Left lung (tissue), 14 donors: ENCODE measurements at places on chromosomes 7 and 10.

- DNase-seq: no peak
Observed at GRCh38 chr7:75991531-75992082, 2.8 kb downstream of the TMEM120A start.

- DNase-seq: no peak
Observed at GRCh38 chr7:138021889-138022288, 20.0 kb upstream of the CREB3L2 start.

DNA sequence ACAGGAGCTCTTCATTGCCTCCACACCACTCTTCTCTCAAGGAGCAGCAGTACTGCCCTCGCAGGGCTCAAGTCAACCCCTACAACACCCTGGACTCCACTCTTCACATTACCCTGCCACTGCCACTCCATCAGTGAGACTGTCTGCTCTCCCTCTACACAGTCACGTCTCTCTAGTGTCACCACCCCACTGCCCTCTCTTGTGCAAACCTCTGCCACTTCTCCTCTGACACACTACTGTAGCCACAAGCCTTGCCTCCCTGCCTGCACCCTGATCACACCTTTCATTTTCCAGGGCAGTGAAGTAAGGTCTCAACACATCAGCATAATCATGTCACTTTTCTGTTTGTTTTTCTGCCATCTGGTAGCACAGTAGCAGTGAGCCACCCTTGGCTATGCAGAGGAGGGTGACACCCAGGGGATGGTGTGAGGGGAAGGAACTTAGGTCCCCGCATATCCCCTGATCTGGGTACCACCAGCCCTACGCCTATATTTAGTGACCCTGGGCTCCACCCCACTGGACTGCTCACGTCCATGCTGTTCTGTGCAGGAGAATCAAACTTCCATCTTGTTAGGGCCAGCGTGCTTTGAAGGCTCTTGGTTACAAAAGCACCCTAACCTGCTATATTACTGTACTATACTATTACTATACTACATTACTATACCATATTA is 1.6 kb downstream of the C10orf143 start:
- no peak for DNase-seq

DNA sequence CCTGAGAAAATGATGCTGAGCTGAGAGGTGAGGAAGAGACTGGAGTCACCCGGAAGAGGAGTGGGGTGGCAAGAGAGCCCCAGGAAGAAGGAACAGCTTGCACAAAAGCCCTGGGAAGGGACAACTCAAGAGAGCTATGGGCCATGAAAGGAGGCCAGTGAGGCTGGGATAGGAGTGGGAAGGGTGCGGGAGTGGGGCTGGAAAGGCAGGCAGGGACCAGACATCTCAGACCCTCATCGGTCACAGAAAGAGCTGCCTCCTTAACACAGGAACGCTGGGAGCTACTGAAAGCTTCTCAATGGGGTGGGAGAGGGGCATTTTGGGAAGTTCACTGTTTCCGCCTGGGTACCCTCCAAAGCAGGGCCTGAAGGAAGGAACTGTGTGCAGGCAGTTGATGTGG is 122.0 kb upstream of the UNC5B start:
- DNase-seq: no peak

DNA sequence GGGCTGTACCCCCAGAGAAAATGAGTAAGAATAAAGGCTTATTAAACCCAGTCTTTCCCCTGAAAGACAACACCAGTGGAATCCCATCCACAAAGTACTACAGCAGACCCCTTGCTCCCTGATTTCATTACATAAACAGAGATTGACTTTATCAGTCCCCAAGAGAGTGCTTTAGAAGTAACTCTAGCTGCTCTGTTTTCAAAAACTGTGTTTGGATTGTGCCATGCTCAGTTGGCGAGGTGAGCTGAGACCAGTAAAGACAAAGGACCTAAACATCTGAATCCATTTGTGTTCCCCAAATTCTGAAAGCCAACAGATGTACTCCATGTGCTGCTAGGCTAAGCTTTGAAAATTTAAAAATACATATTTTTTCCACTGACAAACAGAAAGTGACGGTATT is 127.0 kb downstream of the ATE1 start:
- DNase-seq: no peak

GRCh38 chr10:78578929-78579328 is 489.8 kb upstream of the ZMIZ1 start:
- no peak for DNase-seq

DNA sequence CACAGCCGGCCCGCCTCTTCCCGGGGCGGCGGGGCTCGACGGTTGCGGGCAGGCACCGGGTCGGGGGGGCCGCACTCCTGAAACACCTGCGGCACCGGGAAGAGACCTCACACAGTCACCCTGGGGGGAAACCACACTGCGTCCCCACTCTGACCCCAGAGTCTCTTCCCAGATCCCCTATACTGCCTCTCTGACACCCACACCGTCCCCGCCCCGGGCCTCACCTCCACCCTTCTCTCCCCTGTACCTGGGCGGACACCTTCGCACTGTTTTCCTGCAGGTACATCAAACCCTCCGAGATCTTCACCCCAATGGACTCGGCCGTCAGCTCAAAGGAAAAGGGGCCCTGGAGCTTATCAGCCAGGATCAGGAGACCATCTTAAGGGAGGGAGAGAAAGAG is 3.4 kb upstream of the GAL3ST4 start:
- DNase-seq: no peak

- no peak for DNase-seq
Observed at GRCh38 chr7:74452748-74453321, 871 bp upstream of the GTF2IRD1 start.

GRCh38 chr10:28728366-28728765 is 51.0 kb downstream of the BAMBI start:
- no peak for DNase-seq

GRCh38 chr7:47042669-47043068 is 539.2 kb downstream of the TNS3 start:
- no peak for DNase-seq

DNA sequence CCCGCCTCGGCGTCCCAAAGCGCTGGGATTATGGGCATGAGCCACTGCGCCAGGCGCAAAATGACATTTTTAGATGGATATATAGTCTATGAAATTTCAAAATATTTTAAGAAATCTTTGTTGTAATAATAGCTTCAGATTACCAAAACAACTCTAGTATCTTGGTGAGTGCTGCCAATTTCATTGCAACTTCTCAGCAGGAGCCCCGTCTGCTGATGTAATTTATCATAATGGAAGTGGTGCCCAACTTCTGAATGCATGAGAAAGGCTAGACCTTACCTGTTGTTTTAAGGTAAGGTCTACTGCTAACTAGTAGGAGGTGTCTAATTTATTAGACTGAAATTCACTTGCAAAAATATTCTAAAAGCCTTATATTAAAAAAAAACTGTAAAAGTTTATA is 20.0 kb downstream of the PDSS1 start:
- DNase-seq: no peak

DNA sequence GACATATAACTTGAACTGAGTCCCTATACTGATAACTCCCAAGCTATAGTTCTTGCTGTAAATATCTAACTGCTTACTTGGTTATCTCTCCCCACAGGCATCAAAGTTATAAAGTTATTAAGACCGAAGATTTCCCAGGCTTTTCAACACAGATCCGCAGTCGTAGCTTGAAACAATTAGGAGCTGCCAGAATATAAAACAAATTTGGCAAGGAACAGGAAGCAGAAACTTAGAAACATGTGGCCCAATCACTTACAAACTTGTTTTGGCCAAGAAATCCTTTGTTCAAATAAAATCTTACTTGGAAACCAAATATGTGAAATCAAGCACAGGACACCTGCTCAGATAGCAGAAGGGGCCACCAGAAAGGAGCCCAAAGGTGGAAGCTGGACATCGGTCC is 9.0 kb downstream of the SLC16A12 start:
- DNase-seq: no peak

DNA sequence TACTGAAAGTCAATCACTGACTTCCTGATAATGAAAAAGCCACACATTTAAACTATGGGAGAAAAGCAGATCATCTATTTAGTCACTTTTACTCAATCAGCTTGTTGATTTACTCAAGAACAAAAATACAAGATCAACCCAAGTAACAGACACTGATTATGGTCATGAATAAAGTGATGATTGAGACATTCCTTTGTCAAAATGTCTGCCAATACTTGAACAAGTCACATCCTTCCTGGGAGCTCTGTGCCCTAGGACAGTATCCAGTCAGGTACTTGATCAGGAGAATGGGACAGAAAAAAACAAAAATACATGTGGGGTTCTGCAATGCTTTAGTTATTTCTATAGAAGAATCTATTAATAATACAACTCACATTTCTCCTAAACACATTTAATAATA is 150.0 kb upstream of the NEBL start:
- DNase-seq: no peak

GRCh38 chr10:47335906-47336305 is 12.3 kb upstream of the RBP3 start:
- peak; percentile 34 for DNase-seq

GRCh38 chr10:12927896-12928295 is 73.6 kb downstream of the CCDC3 start:
- DNase-seq: no peak

- DNase-seq: peak; percentile 72
Observed at GRCh38 chr10:89217057-89217990, 10.2 kb upstream of the CH25H start.

GRCh38 chr7:80552031-80552694 is 40.3 kb upstream of the GNAT3 start:
- DNase-seq: no peak

GRCh38 chr10:44809647-44810046 is 101.5 kb upstream of the TMEM72 start:
- DNase-seq: no peak

DNA sequence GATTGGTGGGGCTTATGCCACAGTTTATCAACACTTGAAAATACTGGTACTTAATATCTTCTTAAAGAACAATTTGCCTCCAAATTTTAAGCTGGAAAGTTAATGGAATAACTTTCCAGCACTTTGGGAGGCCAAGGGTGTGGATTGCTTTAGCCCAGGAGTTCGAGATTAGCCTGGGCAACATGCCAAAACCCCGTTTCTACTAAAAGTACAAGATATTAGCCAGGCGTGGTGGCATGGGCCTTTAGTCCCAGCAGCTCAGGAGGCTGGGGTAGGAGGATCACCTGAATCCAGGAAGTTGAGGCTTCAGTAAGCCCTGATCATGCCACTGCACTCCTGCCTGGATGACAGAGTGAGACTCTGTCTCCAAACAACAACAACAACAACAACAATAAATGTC is 56.0 kb downstream of the PRF1 start:
- DNase-seq: no peak

GRCh38 chr10:86942441-86943315 is 14.7 kb downstream of the MMRN2 start:
- DNase-seq: no peak

DNA sequence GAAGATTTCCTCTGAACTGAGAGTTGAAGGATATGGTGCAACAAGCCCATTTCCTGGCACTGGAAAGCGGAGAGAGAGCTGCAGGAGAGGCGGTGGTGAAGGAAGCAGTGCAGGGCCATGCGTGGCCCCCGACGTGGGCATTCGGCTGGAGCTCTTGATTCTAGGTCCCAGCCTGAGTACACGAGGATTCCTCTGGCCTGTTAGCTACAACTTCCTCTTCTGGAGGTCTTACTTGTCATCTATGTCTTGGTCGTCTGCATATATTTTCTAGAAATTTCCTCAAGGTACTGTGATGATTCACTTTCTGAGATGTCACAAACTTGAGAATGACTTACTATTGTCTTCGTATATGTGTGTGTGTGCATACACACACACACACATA is 59.2 kb upstream of the JAZF1 start:
- DNase-seq: peak; percentile 50

DNA sequence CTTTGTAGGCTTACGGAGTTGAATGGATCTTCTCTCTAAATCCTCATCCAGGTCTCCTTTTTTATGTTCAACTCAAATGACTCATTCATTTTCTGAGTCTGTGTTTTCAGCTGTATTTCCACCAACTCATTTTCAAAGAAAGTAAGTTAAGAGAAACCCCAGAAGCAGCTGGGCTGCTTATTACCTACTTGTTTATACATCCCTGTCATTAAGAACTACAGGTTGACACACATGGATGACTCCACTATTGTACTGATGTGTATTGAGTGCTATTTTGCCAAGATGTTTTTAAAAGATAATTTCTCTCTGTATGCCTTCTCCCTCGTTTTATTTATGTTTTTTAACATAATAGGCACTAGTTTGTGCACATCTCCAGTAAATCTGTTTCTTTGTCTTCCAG is 41.9 kb downstream of the DGKI start:
- DNase-seq: no peak

DNA sequence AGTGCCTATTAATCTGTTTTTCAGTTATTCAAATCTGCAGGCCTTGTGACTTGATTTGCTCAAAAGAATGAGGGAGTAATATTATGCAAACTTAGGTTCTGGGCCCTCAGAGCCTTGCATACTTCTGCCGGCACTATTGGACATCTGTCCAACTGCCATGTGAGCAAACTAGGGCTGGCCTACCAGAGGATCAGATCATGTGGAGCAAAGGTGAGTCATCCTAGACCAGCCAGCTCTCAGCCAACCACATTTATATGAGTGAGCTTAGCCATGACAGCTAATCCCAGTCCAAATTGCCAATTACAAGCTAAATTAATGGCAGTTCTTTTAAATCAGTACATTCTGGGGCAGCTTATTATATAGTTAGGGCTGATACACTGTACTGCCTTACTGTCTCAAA is 69.6 kb downstream of the SDHAF3 start:
- no peak for DNase-seq

DNA sequence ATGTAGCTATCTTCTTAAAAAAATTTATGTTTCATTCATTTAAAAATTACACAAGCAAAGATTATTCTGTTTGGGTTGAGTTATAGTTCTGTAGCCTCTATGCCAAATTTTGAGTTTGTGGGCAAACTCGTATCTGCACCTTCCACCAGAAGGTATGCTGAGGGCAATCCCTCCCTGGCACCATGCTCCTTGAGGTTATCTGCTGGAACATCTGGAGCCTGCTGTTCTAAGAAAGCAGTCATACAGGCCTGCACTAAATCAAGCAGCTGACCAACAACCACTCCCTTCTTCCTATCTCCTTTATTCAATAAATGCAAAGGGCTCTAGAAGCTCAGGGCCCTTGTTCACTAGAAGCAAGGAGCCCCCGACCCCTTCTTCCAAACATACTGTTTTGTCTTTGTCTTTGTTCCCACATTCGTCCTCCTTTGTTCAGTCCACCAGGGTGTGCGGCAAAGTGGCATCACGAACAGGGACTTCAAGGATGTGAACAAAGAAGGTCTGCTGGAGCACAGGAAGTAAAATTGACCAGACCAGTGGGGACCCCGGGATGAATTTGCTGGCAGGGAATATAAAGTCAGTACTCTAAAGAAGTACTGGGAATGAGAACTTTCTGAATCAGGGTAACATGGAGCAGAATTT is 36.4 kb downstream of the OR13A1 start:
- DNase-seq: no peak

- DNase-seq: no peak
Observed at GRCh38 chr10:51606825-51607462, 92.5 kb downstream of the CSTF2T start.

DNA sequence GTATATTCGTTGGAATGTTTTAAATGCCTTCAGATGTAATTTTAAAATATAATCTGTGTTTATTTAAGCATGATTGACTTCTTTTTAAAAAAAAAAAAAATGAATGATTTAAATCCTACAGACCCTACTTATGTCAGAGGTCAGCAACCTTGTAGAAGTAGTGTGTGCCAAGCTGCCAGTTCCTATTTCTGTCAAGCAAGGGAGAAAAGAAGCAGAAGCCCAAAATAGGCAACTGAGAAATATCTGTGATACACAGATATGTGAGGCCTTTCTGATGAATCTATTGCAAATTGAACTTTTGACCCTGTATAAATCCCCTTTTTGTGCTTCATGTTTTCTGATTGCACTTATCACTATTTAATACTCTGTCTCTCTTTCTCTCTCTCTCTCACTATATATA is 199.5 kb downstream of the LRRN3 start:
- DNase-seq: no peak

- no peak for DNase-seq
Observed at GRCh38 chr10:125816548-125816947, 6.5 kb downstream of the UROS start.
